ENCODE measurements at places on chromosomes 6 and 20.
A peak's percentile ranks its signal among the peaks of the same experiment; 100 is the strongest.

- no peak for DNase-seq
These were observed 30.0 kb upstream of the FABP7 start for GRCh38 chr6:122749451-122750050.

- no peak for DNase-seq
These were observed 47.9 kb downstream of the AKIRIN2 start for GRCh38 chr6:87654122-87654521.

DNA sequence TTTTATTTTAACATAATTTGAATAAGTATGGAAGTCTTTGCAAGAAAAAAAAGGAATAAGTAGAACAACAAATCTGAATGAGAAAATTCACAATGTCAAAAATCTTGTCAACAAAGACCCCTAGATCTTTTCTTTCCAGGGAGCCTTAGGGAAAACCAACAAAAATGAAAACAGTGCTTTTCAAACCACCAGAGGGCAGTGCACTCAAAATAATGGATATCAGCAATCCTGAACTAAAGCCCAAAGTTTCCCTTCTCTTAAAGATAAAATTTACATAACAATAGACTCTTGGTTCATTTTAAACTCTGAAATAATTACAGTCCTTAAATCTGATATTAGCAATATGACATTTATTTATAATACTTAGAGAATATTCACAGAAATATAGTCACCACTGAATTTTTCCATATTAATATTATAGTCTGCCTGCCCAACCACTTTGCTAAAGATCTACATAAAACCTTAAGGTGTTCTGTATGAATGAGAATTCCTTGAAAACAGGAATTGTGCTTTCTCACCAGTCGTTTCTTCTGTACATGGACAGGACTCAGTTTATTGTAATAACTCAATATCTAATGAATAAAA, 105.3 kb upstream of the BMP5 start:
- DNase-seq = peak; percentile 20

- DNase-seq = no peak
These were observed 36.3 kb upstream of the SPDEF start for GRCh38 chr6:34592208-34592952.

GRCh38 chr6:33700391-33701050, 11.0 kb downstream of the UQCC2 start:
- DNase-seq = peak; percentile 86

DNA sequence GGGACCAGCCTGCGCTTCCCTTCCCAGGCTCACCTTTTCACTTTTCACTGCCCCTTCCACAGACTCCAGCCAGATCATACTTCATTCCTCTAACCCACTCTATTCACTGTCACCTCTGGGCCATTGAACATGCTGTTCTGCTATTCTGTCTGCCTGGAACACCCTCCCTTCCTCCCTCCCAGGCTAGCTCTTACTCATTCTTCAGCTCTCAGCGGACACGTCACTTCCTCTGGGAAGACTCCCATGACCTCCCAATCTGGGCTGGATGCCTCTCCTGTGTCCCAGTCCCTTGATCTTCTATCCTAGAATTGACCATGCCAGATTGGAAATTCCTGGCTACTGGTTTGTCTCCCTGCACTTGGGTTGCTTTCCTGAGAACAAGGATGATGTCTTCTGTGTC, 5.0 kb downstream of the SLC12A5 start:
- no peak for DNase-seq

- no peak for DNase-seq
These were observed 96.5 kb downstream of the HFE start for GRCh38 chr6:26183581-26184366.

DNA sequence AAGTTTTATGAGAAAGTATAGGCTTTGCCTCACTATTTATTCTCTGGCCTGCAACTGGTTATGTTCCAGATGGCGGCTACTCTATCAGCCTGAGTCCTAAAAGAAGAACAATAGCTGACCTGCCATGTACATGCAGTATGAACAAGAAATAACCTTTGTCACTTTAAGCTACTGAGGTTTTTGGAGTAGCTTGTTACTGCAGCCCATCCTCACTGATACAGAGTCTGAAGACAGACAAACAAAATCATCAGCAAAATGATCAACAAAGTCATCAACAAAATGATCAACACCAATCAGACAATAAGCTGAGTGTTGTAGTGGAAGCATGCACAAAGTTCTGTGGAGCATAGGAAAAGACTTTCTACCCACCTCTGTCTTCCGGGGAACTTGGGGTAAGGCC, 82.5 kb downstream of the PLCG1 start:
- no peak for DNase-seq

DNA sequence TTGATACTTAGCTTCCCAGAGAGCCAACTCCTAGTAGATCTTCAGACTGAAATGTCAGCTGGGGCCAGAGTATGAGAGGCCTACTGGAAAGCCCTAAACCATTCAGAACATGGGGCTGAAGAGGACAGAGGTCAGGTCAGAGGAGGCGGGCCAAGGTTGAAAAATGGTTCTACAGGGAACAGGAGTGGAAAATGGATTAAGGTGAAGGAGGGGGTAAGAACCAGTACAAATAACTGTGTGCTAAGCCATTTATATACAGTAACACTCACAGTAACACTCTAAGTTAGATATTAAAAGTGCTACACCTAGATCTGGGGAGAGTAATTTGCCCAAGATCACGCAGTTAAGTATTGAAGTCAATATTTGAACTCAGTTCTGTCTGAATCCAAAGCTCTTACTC, 313.2 kb upstream of the MAP3K7 start:
- DNase-seq = no peak

DNA sequence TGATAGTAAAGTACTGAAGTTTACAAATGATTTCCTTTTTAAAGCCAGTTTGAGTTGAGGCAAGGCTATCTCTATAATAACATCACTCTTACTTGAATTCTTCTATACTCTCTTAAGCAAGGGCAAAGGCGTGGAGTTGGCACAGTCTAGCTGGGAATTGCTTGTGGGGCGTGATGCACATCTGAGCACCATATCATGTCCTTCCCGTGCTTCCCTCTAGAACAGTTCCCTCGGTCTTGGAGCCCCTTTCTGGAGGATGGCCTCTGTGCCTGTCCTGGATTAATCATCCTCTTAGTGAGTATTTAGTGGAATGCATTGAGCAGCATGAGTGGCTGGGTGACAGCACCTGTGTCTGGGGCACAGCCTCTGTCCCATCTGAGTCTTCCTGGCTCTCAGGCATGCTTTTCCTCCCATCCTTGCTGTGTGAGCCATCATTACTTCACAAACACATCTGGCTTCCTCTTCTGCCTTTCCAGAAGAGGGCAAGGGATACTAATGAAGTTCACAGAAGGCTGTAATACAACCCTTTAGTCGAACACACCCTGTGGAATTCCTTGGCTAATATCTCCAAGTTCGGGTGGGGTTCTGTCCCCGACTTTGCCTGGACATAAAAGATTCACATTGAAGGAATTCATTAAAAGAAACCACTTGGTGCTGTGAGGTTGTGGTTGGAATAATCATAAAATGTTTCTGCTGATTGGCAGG, 188.2 kb downstream of the FNDC1 start:
- DNase-seq = no peak

DNA sequence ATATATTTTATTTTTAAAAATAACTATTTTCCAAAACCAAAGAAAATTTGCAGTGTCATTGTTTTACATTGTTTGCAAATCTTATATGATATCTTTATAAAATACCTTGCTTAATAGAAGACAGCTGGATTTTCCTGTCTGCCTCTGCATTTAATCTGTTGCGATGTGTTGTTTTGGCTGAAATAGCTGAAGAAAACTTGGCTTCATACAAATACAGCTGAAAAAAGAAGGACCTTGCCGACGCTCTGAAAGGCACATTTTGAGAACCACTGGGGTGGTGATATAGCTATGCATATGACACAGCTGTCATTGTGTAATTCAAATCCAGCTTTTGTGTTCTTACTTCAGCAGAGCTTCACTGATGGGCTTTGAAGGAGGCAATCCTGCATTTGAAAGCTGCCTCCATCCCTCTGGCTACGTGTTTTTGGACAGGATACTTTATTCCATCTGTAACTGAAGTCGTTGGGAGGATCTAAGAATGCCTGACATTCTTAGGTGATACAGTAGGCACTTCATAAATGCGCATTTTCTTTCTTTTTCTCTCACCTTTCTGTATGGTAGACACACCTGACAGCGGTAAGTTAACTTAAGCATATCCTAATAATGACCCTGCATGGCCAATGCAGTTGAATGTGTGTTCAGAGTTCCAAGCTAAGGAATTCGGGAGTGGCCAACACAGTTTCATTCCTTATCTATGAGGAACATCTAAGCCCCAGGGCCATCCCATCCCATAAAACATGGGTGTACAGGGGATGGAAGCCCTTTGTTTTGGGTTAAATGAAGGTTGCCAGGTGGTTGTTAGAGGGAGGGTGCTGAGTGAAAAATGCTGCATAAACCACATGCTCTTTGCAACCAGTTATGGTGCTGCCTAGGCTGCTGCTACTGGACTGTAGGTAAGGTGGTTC, 213.0 kb downstream of the TFAP2A start:
- DNase-seq = no peak

- no peak for DNase-seq
These were observed 19.4 kb downstream of the ERGIC3 start for GRCh38 chr20:35561268-35561667.

GRCh38 chr6:79632580-79632979, 1.5 kb downstream of the SH3BGRL2 start:
- DNase-seq = no peak

DNA sequence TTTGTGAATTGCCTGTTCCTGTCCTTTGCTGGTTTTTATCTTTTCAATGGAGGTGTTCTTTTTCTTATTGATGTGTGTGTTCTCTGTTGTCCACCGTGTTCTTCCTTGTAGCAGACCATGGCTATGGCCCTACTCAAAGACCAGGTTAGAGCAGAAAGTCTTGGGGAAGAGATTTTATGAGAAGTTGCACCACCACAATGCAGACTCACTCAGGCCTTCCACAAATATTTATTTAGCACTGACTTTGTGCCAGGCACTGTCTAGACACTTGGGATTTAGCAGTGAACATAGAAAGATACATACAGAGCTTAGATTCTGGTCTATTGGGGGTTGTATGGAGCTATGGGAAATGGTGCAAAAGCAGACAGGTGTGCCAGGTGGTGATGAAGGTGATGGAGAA, 98.8 kb downstream of the DTD1 start:
- no peak for DNase-seq

DNA sequence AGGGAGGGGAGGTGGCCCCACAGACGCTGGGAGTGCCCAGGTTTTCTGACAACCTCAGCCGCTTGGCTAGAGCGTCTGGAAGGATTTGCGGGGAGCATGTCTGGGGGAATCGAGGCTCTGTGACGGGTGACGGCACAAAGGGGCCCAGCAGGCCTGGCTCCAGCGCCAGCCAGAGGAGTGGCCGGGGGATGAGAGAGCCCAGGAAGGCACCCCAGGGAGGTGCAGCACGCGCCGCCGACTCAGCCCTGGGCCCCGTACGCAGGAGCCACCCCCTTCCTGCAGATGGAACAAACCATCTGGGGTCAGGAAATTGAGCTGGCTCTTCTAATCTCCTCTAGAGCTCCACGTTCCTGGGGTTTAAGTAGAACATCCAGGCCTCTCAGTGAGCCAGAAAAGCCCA, 5.9 kb upstream of the SLCO4A1 start:
- no peak for DNase-seq

- DNase-seq = no peak
These were observed 5.2 kb upstream of the BPIFA2 start for GRCh38 chr20:33162753-33163152.

DNA sequence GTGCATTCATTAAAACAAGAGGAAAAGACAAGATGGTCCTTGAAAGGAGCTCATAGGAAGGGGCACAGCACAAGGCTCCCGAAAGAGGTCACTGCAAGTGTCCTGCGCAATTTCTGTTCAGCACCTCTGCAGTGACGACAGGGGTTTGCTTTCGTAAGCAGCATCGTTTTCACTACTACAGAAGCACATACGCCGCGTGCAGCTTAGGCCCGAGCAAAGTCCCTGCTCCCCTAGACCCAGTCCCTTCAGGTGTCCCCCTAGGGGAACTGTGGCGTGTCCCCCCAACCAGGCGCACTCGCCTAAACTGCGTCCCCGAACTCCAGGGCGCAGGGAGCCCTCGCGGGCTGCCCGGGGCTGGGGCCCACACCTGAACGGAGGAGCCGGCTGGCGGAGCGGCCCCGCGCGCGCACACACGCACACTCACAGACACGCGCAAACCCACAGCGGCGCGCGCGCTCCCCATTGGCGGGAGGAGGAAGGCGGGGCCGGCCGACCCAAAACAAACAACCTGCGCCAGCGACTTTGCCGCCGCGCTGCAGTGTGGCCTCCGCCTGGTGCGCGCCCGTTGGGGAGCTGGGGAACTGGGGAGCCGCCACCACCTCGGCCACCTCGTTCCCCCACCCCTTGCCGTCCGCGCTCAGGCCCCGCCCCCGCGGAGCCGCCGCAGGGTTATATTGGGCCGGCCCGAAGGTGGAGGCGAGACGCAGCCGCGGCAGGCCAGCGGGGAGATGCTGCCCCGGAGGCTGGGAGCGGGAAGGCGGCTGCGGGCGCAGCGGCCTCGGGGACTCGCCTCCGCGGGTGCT, at the start of gene FOXQ1:
TSS of gene FOXQ1 (plus strand) at position 699 of the 803 bp plus-strand sequence. CDS start 607 bp downstream, outside the sequence.
- DNase-seq = no peak

DNA sequence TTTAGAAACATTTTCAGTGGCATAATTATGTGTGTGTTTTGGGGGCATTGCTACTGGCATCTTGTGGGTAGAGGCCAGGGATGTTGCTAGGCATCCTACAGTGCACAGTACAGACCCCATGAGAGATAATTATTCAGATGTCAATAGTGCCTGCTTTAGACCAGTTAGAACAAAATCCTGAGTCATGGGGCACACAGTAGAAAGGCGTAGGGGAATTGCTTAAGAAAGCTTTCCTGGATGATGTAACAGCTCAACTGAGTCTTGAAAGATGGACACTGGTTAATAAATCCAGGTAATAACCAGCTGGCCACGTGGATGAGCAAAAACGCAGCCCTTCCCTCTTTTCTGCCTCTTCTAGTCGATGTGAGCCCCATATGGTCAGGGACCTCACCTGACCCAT, 51.1 kb downstream of the KCNB1 start:
- DNase-seq = no peak

- no peak for DNase-seq
These were observed 58.0 kb downstream of the BLOC1S5 start for GRCh38 chr6:8006208-8006607.

- no peak for DNase-seq
These were observed 15.0 kb downstream of the DUSP22 start for GRCh38 chr6:307065-307814.

- DNase-seq = no peak
These were observed 86.5 kb downstream of the PTPN1 start for GRCh38 chr20:50596694-50597021.

DNA sequence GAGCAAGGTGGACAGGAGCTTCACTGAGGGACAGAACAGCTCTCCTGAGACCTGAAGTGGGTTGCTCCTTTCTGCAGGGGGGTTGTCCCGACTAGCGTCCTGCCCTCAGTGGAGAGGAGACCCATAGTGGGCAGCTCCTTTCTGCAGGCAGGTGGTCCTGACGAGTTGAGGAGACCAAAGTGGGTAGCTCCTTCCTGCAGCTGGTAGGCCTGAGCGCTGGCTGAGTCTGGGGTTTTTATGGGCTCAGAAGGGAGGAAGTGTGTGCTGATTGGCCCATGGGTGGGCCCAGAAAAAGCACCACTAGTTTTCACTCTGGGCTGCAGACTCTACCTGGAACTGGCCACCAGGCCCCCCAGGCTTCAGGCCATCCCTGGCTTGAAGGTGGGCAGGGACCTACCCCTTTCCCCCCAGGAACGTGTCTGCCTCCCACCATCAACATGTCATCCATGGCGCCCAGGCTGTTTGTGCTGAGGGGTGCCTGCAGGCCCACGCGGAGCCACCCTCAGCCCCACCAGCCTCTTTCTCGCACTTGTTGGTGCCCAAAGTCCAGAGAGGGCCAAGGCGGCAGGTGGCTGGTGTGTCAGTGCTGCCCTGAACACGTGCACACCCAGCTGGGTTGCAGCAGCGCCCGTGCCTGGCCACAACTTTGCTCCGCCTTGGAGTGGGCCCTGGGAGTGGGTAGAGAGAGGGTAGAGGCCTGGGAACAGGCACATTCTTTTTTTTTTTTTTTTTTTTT, 1.6 kb upstream of the DEK start:
- no peak for DNase-seq

Measured in iPS DF 6.9 (cell line).